Stimulated activated naive CD8-positive, alpha-beta T cell treated with anti-CD3 and anti-CD28 coated beads, Interleukin-15, Interleukin-2, amounts not matched to agents 100 U/mL and 50 U/mL, for 24 hours (primary cell): ENCODE measurements at places on chromosomes 1 and 21.
A peak's percentile ranks its signal among the peaks of the same experiment; 100 is the strongest.

GRCh38 chr1:3483801-3484444 lies 29.5 kb downstream of the ARHGEF16 start:
- peak; percentile 63 for DNase-seq

- DNase-seq, result no peak
Observed at GRCh38 chr1:4986306-4986705, 331.9 kb downstream of the AJAP1 start.

DNA sequence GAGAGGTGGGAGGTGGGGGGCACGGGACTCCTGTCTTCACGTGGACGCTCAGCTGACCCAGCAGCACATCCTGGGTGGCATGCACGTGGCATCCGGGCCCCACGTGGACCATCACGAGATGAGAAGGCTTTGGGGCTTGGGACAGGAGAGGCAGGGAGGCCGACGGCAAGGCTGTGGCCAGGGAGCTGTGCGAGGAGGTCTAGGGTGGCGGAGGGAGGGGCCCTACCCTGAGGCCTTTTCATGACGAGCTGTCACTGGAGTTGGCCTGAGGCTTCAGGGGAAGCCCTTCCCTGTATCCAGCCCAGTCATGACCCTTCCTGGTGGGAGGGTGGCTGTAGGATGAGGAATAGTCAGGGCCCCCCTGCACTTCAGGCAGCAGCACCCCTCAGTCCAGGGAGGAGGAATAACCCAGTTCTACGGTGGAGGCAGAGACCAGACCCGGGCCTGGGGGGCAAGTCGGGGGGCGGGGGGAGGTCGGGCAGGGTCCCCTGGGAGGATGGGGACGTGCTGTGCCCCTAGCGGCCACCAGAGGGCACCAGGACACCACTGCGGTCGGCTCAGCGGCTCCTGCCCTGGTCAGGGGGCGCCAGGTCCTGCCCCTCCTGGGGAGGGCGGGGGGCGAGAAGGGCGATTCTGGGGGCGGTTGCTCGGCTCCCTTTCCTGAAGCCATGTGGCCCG lies 2.0 kb upstream of the PERM1 start:
- DNase-seq, result peak; percentile 76

DNA sequence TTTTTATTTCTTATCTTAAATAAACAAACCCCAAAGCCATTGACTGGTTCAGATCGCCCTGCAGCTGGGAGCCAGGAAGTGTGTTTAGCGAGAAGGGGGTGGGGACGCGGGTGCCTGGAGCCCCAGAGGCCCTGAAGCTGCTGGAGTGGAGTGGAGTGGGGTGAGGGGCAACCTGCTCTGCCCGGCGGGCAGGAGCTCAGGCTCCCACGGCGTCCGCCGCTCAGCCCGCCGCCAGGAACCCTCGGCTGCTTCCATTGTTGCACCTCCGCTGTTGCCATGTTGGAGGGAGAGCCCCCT lies 673 bp downstream of the PIK3C2B start:
- peak; percentile 59 for DNase-seq

DNA sequence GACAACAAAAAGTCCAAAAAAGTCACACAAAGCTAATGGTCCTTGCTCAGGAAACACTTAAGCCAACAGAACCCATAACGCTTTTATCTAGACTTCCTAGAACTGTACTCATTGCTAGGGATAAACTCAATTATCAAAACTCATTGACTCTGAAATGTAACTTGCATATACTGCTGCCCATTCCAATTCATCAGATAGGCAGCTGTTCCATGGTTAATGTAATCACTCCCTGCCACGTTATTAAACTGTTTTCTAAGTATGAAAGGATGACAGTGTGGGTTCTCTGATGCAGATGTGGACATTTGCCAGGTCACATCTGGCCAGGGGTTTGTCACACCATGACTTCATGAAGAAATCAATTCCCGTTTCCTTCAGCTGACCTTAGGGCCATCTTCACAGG lies 30.3 kb upstream of the DNAJC11 start:
- no peak for DNase-seq

- DNase-seq, result no peak
Observed at GRCh38 chr21:31195334-31196015, 148.6 kb downstream of the TIAM1 start.

- no peak for DNase-seq
Observed at GRCh38 chr1:219580009-219580676, 32.8 kb downstream of the ZC3H11B start.

- peak; percentile 28 for DNase-seq
Observed at GRCh38 chr1:22177354-22178003, 34.6 kb upstream of the WNT4 start.

DNA sequence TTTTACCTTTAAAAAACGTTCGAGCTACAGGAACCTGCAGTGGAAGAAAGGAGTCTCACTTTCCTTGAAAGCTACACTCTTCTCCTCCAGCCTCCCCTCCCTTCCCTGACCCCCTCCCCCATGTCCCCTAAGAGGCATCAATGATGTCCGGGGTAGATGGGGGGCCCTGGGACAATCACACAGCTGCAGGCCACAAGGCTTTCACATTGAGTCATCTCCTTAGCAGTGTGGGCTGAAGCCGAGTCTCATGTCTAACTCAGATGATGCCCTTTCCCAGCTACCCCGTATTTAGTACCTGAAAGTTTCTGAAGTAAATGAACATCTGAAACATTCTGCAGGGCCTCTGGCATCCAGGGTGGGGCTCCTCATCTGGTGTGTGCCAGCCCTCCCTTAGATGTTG lies 6.3 kb upstream of the GPR25 start:
- peak; percentile 73 for DNase-seq

- peak; percentile 31 for DNase-seq
Observed at GRCh38 chr1:21764615-21765423, 18.1 kb downstream of the USP48 start.

GRCh38 chr1:178725466-178726086 lies 532 bp downstream of the RALGPS2 start:
- DNase-seq, result peak; percentile 36

DNA sequence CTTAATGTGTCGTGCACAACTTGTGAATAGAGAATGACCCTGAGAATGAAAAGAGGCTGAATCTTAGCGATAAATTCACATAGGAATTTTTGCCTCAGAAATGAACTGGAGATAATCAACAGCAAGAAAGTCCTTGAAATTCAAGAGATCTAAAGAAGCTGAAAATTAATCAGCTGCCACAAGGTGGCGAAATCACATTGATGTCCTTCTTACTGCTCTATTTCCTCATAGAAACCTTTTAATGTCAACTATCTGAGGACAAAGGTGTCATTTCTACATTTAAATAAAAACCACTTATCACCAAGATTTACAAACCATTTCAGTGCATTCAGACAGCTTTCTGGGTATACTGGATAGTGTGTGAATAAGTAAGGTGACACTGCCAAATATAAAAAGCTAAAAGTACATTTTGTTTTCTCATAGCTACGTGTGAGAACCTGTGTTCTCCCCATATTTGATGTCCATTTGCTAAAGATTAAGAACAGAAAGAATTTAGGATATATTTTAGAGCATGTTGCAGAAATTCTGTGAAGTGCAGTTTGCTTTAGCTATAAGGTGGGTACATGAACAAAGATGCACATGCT lies 485.3 kb upstream of the PTBP2 start:
- peak; percentile 3 for DNase-seq

DNA sequence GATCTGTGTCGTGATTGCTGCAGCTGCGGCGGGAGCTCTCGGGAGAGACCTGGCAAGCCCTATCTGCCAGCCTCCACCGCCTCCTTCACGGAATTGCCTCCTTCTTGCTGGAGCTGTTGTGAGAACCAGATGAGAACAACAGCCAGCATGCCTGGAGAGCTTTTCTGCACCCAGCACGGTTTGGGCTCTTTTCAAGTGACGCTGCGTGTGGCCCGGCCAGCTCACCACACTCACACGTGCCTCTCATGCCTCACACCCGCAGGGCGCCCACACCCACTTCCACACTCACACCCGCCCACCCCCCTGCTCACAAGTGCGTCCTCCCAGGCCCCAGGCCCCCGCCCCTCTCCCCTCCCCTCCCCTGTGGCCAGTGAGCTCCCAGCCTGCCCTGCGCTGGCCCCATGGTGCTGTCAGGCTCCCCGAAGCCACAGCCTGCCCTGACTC lies 135.7 kb upstream of the RUNX3 start:
- peak; percentile 32 for DNase-seq

GRCh38 chr1:36705629-36706028 lies 222.9 kb upstream of the CSF3R start:
- DNase-seq, result no peak

DNA sequence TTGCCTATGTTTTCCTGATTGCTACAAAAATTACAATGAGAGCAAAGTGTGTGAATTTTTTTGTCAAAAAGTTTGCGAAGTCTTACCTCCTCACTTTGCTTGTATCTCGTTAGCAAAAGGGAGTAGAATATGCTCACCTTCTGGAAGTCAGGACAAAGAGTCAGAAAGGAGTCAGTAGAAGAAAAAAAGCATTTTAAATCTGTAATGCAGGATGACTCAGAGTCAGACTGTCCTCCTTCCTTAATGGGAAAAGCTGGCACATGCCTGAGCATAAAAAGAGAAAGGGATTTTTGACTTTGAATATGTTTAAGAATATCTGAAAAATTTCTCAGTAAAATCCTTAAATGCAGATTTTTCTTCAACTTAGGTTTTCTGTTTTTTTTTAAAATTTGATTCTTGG lies 14.2 kb upstream of the VN1R5 start:
- DNase-seq, result no peak

DNA sequence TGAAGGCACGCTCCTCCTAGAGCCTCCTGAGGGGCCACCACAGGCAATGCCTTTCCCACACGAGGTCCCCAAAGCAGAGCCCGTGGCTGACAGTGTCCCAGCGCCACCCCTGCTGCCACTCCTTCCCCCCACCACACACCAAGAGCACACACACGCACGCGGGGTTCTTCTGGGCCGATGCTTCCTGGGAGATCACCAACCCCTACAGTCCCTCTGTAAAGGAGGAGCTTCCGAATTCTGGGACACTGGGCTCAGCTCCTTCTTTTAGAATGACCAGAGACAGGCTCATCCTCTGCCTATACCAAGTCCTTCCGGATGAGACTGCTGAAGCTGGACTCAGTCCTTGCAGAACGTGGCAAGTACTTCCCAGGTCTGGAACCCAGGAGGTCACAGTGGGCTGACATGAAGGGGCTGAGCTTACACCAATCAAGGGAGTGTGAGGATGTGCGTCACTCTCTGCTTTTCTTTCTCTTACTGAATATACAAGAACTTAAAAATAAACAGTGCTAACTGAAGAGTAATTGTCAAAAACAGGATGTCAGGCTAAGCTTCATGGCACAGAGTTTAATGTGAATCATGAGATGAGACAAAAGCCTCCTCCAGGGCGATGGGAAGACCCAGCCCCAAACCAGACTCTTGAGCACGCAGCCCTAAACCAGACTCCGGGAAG lies 12.7 kb downstream of the SSU72 start:
- DNase-seq, result no peak

GRCh38 chr1:99768104-99768503 lies 1.7 kb upstream of the FRRS1 start:
- no peak for DNase-seq

DNA sequence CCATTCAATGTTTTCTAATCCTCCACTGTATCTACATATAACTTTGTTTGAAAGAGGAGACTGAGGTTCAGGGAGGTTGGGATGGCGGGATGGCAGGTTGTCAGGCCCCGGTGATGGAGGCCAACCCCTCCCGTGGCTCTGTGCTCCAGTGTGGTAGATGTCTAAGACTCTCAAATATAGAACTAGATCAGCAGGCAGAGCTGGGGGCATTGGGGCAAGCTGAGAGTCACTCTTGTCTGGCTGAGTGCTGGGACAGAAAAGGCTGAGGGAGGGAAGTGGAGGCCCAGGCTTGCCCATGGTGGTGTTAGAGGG lies 1.7 kb downstream of the IL6R start:
- no peak for DNase-seq

GRCh38 chr21:21295303-21295702 lies 297.1 kb downstream of the NCAM2 start:
- DNase-seq, result no peak

DNA sequence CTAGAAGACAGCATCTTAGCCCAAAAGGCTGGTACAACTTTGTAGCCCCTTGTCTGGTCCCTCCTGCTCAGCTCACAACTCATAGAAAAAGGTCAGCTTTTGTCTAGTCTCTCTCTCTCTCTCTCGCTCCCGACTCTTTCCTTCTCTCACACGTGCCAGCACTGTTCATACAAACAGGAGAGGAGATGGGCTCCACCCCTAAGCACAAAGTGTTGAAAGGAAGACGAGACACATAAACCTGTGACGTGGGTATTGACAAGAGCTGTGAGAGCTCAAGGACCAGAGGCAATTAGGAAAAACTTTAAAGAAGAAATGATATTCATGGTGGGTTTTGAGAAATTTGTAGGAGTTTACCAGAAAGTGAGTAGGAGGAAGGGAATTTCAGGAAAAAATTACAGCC lies 23.6 kb upstream of the KCNC4 start:
- DNase-seq, result no peak

GRCh38 chr1:30109853-30110252 lies 613.5 kb downstream of the MATN1 start:
- no peak for DNase-seq

DNA sequence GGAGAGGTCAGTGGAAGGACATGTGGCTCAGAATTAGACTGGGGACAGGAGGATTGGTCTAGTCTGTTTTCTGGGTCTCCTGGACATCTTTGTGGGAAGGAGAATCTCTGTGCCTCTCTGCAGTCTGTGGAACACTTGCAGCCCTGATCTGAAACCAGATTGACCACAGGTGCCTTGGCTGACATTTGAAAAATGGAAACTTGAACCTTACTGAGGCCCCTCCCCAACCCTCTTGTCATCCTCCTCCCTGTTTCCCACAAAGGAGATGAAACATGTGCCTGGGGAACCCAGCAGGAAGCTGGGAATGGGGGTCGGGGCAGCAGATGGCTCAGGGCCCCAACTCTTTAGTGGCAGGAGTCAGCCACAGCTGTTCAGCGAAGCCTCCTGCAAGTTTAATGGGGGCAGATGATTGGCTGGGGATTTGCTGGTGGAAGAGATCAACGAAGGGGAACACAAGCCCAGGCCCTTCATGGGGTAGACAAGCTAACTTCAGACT lies 18.1 kb downstream of the VASH2 start:
- no peak for DNase-seq

- no peak for DNase-seq
Observed at GRCh38 chr1:9907441-9907840, 2.6 kb downstream of the CTNNBIP1 start.

DNA sequence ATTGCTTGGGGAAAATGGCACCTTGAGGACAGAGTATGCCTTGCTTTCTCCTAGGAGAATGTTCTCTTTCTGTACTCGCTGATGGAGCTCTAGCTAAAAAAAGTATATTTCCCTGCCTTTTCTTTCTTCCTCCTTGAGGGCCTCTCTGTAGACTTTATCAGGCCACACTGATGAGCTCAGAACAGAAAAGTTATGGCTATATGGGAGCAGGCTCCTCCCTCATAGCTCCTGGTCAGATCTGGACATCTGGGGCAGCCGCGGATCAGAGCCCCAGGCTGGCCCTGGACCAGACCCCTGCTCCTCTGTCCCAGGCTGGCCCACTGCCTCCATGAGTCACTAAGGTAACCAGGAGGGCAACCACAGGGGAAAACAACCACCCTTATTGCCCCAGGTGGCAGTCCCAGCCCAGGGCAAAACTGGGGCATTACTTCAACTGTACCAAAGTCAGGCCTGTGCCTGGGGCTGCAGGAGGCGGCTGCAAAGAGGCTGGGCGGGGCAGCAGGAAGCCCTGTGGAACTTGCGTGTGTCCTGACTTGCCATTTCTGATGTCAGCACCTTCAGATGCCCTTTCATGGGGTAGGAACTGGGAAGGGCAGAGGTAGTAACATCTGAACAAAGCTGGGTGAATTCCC lies 26.3 kb upstream of the ZNF648 start:
- no peak for DNase-seq
